ENCODE measurements at places on chromosomes 6 and 20.

GRCh38 chr6:80639181-80639629, 532.7 kb downstream of the BCKDHB start:
- no peaks in the 10 kb centered on the region for H3K36me3 ChIP-seq
- no peaks in the 10 kb centered on the region for H3K4me1 ChIP-seq
- no peak overlapping the region for H3K4me3 ChIP-seq
- no peaks in the 10 kb centered on the region for H3K27me3 ChIP-seq
- DNase-seq, result no peak
- H3K27ac ChIP-seq, result no peak overlapping the region

DNA sequence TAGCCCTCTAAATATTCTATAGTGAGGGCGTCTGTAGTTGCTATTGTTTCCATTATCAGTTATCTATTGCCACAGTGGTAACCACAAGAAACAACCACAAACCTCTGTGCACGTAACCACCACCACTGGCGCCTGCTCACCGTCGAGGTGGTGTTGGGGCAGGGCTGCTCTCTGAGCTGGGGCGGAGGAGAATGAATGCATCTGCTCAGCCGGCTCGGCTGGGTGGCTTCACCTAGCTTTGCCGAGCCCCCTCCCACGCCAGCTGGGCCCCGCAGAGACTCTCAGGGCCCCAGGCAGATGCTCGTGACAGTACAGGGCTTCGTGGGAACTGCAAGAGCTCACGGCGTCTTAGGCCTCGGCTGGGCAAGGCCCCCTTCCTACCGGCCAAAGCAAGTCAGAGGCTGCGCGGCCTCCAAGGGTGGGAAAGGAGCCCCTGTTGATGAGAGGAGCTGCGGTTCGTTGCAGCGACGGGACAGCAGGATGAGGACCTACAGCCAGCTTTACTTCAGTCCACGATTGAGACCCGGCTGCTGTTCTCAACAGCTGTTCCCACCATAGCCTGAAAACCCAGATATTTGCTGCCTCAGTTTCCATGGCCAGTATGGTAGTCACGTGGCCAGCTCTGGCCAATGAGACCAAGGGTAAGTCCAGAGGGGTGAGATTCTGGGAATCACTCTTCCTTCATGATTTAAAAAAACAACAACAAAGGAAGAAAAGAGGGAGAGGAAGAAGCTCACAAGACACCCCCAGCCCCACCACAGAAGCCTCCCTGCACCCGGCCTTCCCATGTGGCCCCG, 120.2 kb upstream of the AFDN start:
- DNase-seq, result peak; percentile 79
- no peak overlapping the region for H3K27ac ChIP-seq
- H3K4me3 ChIP-seq, result no peak overlapping the region
- H3K27me3 ChIP-seq, result peaks cover 36% of the 10 kb centered on the region

DNA sequence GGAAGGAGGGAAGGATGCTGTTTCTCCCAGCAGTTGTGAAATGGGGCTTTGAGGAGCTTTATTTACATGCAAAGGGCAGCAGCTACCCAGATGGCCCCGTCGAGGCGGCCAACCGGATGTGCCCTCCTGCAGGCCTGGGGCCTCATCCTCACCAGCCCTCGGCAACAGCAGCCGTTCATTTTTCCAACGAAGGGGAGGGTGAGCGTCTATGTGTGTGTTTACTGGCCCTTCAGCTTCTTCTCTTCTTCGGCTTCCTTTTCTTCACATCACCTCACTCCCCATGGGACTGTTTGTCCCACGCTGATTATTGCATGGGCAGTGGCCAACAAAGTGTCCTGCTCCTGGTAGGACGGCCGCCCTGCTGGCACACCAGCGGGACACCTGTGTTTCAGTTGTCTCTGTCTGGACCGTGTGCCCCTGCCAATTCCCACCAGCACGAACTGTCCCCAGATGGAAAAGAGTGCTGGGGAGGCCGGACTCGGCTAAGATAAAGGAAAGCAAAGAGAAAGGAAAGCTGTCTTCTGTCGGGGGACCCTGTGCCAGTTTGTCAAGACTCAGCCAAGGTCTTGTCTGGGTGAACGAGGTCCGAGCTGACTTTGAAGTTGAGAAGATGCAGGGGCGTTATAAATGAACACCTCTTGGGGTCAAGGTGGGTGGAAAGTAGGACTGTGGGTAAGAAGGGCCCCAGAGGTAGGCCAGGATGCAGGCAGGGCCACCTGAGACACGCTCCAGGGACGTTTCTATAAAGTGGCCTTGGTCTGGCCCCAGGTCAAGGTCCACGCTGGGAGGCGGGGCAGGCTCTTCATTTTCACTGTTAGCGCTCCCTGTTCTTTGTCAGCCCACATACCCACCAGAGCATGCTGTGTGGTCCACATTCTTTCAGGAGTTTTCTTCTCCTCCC, 57.0 kb downstream of the FAM50B start:
- H3K4me1 ChIP-seq, result peaks cover 5% of the 10 kb centered on the region
- no peaks in the 10 kb centered on the region for H3K27me3 ChIP-seq
- no peak overlapping the region for H3K4me3 ChIP-seq
- no peaks in the 10 kb centered on the region for H3K36me3 ChIP-seq

- no peak overlapping the region for H3K4me3 ChIP-seq
- no peak overlapping the region for H3K27ac ChIP-seq
- H3K36me3 ChIP-seq, result peaks cover 19% of the 10 kb centered on the region
- no peaks in the 10 kb centered on the region for H3K27me3 ChIP-seq
- no peak for DNase-seq
Measured at GRCh38 chr6:69696273-69696672, 100.5 kb downstream of the LMBRD1 start.

DNA sequence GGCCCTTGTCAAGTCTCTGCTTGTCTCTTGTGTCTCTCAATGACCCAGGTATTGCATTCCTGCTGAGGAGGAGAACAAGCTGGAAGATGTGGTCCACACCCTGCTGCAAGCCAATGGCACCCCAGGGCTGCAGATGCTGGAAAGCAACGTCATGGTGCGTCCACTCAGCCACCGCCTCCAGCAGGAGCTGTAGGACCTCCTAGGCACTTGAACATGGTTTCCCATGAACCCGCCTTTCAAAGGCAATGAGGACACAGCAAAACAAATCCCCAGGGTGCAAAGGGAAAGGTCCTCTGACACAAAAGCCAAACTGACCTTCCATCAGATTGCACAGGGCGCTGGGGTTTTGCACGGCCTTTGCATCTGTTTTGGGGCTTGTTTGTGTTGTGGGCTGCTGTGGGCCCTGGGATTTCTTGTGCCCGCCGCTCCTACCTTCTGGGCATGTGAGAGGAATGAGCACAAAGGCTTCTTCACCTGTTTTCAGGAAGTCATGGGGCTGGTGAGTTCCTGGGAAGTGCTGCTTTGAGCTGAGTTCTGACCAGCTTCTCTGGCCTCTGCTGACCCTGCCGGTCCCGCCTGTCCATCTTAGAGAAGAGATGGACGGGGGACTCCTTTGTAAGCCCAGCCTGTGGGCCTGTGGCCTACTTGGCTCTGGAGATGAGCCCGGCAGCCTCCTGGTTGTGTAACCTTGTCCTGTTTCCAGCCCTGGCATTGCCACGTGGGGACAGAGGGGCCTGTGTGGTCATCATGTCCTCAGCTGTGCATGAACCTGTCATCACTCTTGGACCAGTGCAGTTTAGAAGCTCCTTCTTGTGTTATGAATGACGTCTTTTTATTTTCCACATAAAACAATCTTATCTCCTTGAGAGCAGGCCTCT, 151.3 kb downstream of the DTNBP1 start:
- no peak overlapping the region for H3K27ac ChIP-seq
- no peaks in the 10 kb centered on the region for H3K27me3 ChIP-seq
- H3K4me3 ChIP-seq, result no peak overlapping the region
- H3K36me3 ChIP-seq, result peaks cover 68% of the 10 kb centered on the region
- H3K4me1 ChIP-seq, result no peaks in the 10 kb centered on the region
- DNase-seq, result no peak

- H3K4me3 ChIP-seq, result no peak overlapping the region
- no peak for DNase-seq
- H3K36me3 ChIP-seq, result no peaks in the 10 kb centered on the region
- H3K27me3 ChIP-seq, result no peaks in the 10 kb centered on the region
- H3K27ac ChIP-seq, result no peak overlapping the region
- H3K4me1 ChIP-seq, result no peaks in the 10 kb centered on the region
Measured at GRCh38 chr20:1920252-1920651, 25.0 kb downstream of the SIRPA start.

GRCh38 chr20:23018432-23018831, 16.7 kb upstream of the SSTR4 start:
- no peaks in the 10 kb centered on the region for H3K4me1 ChIP-seq
- no peak overlapping the region for H3K27ac ChIP-seq
- H3K36me3 ChIP-seq, result no peaks in the 10 kb centered on the region
- no peak for DNase-seq
- H3K27me3 ChIP-seq, result no peaks in the 10 kb centered on the region

- no peak overlapping the region for H3K4me3 ChIP-seq
- H3K4me1 ChIP-seq, result peaks cover 6% of the 10 kb centered on the region
- DNase-seq, result no peak
- H3K36me3 ChIP-seq, result no peaks in the 10 kb centered on the region
- peaks cover 7% of the 10 kb centered on the region for H3K27me3 ChIP-seq
Measured at GRCh38 chr6:169957351-169957963, 206.0 kb downstream of the ERMARD start.

GRCh38 chr6:15368186-15368585, 122.3 kb downstream of the JARID2 start:
- H3K4me1 ChIP-seq, result peaks cover 45% of the 10 kb centered on the region
- H3K36me3 ChIP-seq, result no peaks in the 10 kb centered on the region
- DNase-seq, result no peak
- no peak overlapping the region for H3K27ac ChIP-seq

- no peaks in the 10 kb centered on the region for H3K4me1 ChIP-seq
- peak; percentile 4 for DNase-seq
- no peak overlapping the region for H3K4me3 ChIP-seq
- H3K36me3 ChIP-seq, result no peaks in the 10 kb centered on the region
- H3K27me3 ChIP-seq, result no peaks in the 10 kb centered on the region
Measured at GRCh38 chr6:75855052-75855451, 106.0 kb downstream of the MYO6 start.

- H3K4me3 ChIP-seq, result no peak overlapping the region
- no peaks in the 10 kb centered on the region for H3K36me3 ChIP-seq
- H3K27me3 ChIP-seq, result no peaks in the 10 kb centered on the region
- no peak overlapping the region for H3K27ac ChIP-seq
- no peak for DNase-seq
Measured at GRCh38 chr6:168789699-168790098, 348.7 kb downstream of the SMOC2 start.

DNA sequence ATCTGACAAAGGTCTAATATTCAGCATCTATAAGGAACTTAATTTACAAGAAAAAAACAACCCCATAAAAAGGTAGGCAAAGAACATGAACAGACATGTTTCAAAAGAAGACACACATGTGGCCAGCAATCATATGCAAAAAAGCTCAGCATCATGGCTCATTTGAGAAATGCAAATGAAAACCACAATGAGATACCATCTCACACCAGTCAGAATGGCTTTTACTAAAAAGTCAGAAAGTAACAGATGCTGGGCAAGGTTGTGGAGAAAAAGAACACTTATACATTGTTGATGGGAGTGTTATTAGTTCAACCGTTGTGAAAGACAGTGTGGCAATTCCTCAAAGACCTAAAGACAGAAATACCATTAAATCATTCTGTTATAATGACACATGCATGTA, 289.9 kb upstream of the MMS22L start:
- no peak for DNase-seq
- no peak overlapping the region for H3K27ac ChIP-seq
- no peaks in the 10 kb centered on the region for H3K4me1 ChIP-seq

DNA sequence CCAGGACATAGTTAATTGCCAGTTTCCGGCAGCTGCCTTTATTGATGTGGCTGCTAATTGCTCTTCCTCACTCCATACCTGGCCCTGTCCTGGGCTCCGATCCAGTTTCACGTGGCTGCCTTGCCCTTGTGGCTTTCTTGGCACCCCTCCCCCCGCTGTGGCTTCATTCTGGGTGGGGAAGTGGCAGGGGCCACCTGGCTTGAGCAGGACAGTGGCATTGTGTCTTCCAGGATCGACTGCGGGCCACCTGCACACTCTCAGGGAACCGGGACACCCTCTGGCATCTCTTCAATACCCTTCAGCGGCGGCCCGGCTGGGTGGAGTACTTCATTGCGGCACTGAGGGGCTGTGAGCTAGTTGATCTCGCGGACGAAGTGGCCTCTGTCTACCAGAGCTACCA, 10.8 kb downstream of the MAVS start:
- H3K36me3 ChIP-seq, result peaks cover 36% of the 10 kb centered on the region
- no peaks in the 10 kb centered on the region for H3K27me3 ChIP-seq
- no peak overlapping the region for H3K4me3 ChIP-seq
- no peak for DNase-seq

- DNase-seq, result no peak
- no peak overlapping the region for H3K27ac ChIP-seq
- no peaks in the 10 kb centered on the region for H3K27me3 ChIP-seq
- H3K4me3 ChIP-seq, result no peak overlapping the region
Measured at GRCh38 chr20:10984913-10985312, 311.1 kb upstream of the JAG1 start.

DNA sequence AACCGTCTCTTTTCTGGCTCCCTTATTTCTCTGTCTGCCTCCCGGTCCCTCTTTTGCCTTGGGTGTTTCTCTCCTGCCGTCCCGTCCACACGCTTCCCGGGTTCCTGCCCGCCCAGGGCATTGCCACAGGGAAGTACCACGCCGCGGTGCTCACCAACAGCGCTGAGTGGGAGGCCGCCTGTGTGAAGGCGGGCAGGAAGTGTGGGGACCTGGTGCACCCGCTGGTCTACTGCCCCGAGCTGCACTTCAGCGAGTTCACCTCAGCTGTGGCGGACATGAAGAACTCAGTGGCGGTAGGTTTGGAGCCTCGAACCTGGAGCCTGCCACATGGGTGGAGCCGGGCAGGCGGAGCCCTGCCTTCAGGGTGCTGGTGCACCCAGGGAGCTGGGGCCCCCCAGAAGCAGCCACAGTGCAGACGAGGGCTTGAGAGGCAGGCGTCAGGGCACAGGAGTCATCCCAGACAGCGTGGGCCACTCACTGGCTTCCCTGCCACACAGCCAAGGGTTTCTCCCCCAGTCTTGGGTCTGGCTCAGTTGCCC, 21.3 kb downstream of the NPEPL1 start:
- H3K27ac ChIP-seq, result no peak overlapping the region
- H3K4me1 ChIP-seq, result no peaks in the 10 kb centered on the region
- H3K27me3 ChIP-seq, result no peaks in the 10 kb centered on the region
- H3K36me3 ChIP-seq, result no peaks in the 10 kb centered on the region
- DNase-seq, result no peak

- no peak overlapping the region for H3K4me3 ChIP-seq
- H3K27me3 ChIP-seq, result no peaks in the 10 kb centered on the region
- no peaks in the 10 kb centered on the region for H3K36me3 ChIP-seq
- H3K4me1 ChIP-seq, result no peaks in the 10 kb centered on the region
- no peak overlapping the region for H3K27ac ChIP-seq
Measured at GRCh38 chr20:1876217-1876921, 18.8 kb upstream of the SIRPA start.

- no peak for DNase-seq
- peaks cover 18% of the 10 kb centered on the region for H3K4me1 ChIP-seq
- H3K27ac ChIP-seq, result no peak overlapping the region
- no peaks in the 10 kb centered on the region for H3K36me3 ChIP-seq
Measured at GRCh38 chr20:63500151-63500901, 1.4 kb upstream of the EEF1A2 start.

GRCh38 chr6:116426551-116426950, 34.6 kb upstream of the CALHM6 start:
- H3K4me1 ChIP-seq, result no peaks in the 10 kb centered on the region
- H3K27ac ChIP-seq, result no peak overlapping the region
- no peak overlapping the region for H3K4me3 ChIP-seq
- H3K27me3 ChIP-seq, result no peaks in the 10 kb centered on the region
- no peaks in the 10 kb centered on the region for H3K36me3 ChIP-seq
- no peak for DNase-seq
